Urinary bladder (tissue), 4 donors: ENCODE measurements at places on chromosomes 1 and 21. TPM values are rescaled to one million over a fixed set of nuclear protein-coding genes. Genes with fewer than 3 reads are reported as not detected.

The HSD3B2 gene
- polyA plus RNA-seq = not detected

The IER5 gene
- polyA plus RNA-seq = 12.7 TPM

The HAO2 gene
- 0.09 TPM for polyA plus RNA-seq

The BMP8A gene
- polyA plus RNA-seq = 0.27 TPM

The NBPF6 gene
- polyA plus RNA-seq = not detected

The LCE2C gene
- polyA plus RNA-seq = not detected

The FAM3B gene
- 17.6 TPM for polyA plus RNA-seq

The ELAPOR1 gene
- polyA plus RNA-seq = 0.13 TPM

The LAD1 gene
- polyA plus RNA-seq = 14.6 TPM

The SPTA1 gene
- 0.06 TPM for polyA plus RNA-seq

The SGIP1 gene
- polyA plus RNA-seq = 1.4 TPM

The GBP4 gene
- 10.1 TPM for polyA plus RNA-seq

- no peak for DNase-seq
Observed at GRCh38 chr1:229305392-229305791, 34.5 kb downstream of the RAB4A start.

GRCh38 chr1:150309758-150310508 is 11.4 kb upstream of the PRPF3 start:
- no peak for DNase-seq

GRCh38 chr1:37680933-37681332 is 11.4 kb upstream of the CDCA8 start:
- DNase-seq = no peak

- DNase-seq = no peak
Observed at GRCh38 chr1:232978815-232979214, 28.4 kb downstream of the NTPCR start.

GRCh38 chr1:154837034-154837671 is 32.9 kb downstream of the KCNN3 start:
- no peak for DNase-seq

GRCh38 chr1:17648457-17649145 is 106.5 kb upstream of the ACTL8 start:
- DNase-seq = no peak

DNA sequence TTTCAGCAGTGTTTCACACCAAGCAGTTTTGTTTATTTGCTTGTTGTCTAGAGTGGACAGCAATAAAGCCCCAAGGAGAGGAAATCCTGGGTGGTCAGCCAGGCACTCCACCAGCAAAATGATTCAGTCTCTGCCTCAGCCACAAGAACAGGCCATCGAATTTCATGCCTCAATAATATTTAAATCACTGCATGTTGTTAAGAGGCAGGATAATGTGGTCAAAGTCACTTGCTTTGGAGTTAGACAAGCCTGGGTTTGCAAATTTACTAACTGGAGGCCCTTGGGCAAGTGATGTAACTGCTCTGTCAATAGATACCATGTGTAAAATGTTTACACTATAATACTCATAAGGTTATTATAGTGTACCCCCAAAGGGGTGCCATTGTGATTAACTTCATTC is 349.6 kb downstream of the LMO4 start:
- DNase-seq = no peak

DNA sequence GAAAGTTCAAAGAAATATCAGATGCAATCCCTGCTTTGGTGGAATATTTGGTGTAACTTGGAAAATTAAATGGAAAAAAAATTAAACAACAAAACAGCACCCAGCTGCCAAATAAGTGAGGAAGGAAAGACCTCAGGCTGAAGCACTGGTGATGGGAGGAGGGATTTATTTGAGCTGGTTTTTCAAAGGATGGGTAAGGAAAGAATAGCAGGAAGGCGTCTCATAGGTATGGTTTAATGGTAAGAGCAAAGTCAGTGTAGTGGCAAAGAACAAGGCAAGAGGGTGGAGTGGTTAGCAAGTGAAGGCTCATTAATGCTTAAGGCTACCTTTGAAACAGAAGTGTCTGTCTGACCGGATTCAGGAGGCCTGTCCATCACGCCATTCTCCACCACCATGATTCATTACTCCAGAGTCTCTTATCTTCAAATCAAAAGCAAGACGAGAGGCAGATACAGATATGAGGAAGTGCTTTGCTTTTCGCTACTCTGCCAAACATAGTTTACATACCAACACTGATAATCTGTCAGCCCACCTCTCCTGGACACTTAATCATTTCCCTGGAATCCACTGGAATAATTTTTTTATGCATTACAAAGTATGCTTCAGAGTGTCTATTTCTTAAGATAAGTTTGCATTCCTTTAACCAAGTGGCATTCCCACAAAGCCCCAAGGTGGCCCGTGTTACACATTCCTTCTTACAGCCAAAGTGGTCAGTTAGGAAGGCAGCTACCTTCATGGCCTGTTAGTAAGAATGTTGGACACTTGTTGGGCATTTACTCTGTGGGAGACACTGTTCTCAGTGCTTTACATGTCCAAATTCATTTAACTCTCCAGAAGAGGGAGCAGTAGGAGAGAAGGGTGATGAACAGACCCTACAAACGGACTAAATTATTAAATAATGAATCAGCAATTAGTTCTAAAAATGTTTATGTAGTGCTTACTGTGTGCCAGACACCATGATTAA is 146.6 kb downstream of the ROR1 start:
- no peak for DNase-seq

DNA sequence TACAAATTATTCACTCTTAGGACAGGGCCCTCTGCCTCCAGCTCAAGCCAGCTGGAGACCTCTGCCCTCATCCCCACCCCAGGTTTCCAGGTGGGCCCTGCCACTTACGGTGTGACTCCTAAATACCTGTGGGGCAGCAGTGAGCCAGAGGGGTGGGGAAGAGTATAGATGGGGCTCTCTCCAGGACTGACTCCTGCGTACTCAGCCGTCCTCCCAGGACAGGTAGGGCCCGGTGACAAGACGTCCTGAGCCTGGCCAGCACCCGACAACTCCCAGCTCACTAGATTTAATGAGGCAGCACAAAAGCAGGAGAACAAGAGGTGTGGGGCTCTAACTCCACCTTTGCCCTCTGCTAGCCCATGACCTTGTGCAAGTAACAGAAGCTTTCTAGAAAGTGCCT is 16.8 kb downstream of the GNG12 start:
- no peak for DNase-seq

- no peak for DNase-seq
Observed at GRCh38 chr1:152143150-152143887, 15.7 kb downstream of the RPTN start.

DNA sequence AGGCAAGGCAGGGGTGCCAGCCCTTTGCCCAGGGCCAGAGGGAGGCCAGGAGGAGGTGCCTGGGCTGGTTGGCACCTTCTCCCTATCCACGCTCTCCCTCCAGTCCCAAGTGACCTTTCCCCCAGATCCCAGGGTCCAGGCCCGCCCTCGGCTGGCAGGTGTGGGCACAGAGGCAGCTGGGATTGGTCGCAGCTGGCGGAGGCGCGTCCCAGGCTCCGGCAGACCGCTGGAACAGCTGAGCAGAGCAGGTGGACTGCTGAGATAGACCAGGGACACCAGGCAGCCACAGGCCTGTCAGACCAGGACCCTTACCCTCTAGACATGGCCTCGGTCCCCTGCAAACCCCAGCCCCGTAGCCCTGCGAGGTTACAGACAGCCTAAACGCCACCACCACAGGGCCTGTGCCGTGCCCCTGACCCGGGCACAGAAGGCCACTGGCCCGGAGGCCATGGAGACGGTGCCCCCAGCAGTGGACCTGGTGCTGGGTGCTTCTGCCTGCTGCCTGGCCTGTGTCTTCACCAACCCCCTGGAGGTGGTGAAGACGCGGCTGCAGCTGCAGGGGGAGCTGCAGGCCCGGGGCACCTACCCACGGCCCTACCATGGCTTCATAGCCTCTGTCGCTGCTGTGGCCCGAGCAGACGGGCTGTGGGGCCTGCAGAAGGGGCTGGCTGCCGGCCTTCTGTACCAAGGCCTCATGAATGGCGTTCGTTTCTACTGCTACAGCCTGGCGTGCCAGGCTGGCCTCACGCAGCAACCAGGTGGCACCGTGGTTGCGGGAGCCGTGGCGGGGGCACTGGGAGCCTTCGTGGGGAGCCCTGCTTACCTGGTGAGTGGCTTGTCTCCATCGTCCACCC is at the start of gene SLC25A34:
SLC25A34 (plus strand) TSS at position 221 of the 854 bp plus-strand sequence; CDS start at position 449, 228 bp downstream.
- DNase-seq = no peak

GRCh38 chr1:160981584-160982411 is 27.2 kb upstream of the ITLN2 start:
- DNase-seq = no peak

DNA sequence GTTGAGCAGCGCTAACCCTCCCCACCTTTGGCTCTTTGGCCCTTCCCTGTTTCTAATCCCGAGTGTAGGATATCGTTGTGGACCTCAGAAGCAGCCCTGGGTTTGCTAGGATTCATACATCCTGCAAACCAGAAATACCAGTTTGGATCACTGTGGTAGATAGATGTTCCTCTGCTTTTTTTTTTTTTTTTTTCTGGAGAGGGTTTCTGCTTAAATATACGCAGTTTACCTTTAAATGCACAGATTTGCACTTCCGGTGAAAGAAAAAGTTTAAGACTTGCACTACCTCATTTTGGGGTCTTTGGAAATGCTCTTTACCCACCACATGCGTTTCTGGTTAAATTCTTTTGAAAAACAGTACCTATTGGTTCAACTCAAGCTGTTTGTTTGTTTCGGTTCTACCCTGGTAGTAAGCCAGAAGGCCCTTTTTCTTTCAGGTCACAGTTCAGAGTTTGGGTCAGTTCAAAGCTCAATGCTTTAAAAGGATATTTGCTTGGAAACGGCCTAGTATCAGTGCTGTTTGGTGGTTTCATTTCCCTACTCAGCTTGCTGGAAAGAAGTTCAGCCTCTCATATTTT is 908 bp downstream of the DDI2 start:
- DNase-seq = peak; percentile 48

GRCh38 chr1:96363826-96364225 is 357.8 kb upstream of the PTBP2 start:
- DNase-seq = no peak

DNA sequence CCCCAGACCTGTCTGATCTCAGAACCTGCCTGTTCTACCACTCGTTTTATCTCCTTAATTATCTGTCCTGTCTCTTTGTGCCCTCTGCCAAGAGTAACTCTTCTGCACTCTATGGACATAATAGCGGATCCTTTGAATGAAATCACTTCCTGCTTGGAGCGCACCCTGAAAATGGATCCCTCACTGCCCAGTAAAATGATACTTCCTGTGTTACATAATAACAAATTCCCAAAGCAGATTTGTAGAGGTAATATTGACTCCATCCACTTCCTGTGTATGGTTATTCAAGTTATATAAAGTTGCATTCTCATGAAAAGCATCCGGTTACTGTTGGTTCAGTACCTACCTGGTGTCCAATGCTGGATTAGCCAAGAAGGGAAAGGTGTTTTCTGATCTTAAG is 246.0 kb downstream of the TRABD2B start:
- no peak for DNase-seq

GRCh38 chr1:53130878-53131589 is 11.4 kb downstream of the SLC1A7 start:
- no peak for DNase-seq

DNA sequence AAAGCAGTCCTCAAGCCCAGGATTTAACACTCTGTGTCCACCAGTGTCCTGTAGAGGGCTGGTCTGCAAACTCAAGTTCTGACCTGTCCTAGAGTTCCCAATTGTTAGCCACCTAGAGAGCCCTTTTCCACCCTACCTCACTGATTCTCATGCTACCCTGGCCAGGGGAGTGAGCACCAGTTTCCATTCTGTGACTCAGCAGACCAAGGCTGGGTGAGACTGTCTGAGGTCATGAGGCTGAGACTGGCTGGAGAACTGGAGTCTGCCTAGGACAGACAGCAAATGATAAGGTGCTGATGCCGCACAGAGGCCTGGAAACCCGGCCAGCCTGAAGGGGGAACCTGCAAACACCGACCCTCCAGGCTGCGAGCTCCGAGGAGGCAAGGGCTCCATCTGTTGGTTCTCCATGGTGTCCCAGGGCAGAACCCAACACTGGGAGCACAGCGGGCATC is 13.7 kb downstream of the GLIS1 start:
- no peak for DNase-seq

DNA sequence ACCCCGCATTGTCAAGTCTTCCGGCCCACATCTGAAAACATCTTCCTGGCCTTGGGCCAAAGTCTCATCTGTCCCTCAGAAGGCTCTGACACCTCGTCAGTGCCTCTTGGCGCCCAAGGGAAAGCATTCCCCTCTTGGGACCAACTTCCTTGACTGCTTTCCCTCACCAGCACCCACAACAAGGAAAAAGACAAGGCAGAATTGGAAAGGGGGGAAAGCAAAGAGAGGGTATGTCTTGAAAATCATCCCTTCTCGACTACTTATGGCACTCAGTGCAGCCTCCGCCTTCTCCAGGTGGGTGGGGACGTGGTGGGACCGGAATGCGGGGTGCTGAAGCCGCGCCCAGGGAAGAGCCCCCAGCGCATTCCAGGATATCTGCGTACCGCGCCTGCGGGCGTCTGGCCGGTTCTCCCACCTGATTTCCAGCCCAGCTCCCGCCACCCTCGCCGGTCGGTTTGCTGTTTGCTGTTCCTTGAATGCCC is 554 bp upstream of the SLC39A1 start:
- no peak for DNase-seq

GRCh38 chr1:203176273-203177035 is 828 bp upstream of the MYBPH start:
- no peak for DNase-seq

GRCh38 chr1:8239306-8240023 is 78.4 kb upstream of the SLC45A1 start:
- no peak for DNase-seq

DNA sequence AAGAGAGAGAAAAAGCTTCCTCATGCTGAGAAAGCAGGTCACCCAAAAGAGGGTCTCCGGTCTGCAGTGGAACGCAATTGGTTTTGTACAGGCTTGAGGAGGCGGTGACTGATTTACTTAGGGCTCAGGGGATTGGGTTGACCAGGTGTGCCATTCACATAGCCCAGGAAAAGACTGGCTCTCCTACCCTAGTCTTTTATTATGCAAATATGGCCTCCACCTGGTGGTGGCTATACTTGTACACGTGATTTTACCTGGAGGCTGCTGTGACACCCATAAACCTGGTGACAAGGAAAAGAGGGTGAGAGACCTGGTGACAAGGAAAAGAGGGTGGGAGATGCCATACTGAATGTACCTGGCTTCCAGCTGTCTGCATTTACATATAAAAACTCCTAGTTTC is 49.9 kb downstream of the DNTTIP2 start:
- no peak for DNase-seq

DNA sequence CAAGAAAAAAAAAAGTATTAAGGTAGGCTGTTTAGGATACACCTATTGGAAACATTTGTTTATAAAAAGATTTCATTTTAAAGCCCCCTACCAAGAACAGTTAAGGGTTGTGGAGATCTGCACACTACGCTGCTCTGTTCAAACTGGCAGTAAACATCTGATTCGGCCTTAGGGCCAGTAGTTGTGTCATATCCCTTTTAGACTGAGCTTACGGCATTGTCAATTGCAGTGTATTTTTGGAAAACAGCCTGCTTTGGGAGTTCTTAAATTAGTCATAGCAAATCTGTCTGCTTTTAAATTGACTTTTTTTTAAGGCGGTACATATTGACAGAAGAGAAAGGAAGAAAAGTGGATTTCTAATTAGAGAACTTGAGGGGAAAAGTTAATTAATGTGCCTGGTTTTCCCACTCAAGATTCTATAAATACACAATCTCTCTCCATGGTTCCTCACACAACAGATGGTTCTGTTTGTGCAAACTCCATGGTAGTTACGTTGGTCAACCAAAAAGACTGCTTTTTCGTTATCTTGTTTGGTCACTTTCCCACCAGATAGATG is 1.7 kb upstream of the ELK4 start:
- no peak for DNase-seq
